Renal cortex interstitium (tissue), 15 donors: ENCODE measurements at places on chromosomes 11 and 22.

DNA sequence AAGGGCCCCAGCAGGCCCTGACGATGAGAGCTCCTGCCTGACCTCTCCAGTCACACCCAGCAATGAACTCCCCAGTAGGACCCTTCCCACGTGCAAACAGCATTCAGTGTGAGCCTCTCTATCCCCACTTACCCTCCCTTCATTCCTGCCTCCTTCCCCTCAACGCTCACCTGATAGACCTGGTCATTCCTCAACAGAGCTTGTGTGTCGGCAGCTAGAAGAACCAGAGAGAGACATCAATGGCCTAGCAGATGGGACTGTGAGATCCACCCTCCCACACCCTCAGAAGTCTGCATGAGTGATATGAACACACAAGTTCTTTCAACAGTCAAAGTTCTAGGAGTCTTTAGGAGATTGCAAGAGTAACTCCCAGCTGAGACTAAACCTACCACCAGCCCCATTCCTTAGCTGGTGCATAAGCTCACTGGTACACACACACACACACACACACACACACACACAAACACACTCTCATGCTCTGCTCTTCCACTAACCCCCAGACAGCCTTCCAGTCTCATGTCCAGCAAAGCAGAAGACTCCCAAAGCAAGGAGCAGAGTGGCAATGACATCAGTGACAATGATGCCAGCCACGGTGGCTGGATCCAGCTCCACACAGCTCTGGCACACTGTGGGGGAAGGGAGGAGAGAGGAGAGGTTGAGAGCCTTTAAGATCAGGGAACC, 3.1 kb downstream of the CD3D start:
- DNase-seq: no peak

DNA sequence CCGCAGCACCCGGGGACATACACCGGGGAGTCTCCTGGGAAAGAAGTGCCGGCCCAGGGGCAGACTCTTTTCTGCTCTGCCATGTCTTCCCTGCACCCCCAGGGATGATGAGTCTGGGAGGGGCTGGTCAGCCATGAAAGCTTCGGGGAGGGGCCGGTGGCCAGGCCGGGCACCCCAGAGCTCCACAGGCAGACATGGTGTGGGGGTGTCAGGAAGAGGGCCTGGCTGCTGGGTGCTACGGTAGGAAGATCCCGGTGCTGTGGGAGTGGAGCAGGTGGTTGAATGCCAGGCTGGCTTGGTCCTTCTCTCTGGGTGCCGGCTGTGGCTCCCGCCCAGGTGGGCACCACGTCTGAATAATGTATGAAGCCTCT, 17.4 kb downstream of the LSP1 start:
- no peak for DNase-seq

DNA sequence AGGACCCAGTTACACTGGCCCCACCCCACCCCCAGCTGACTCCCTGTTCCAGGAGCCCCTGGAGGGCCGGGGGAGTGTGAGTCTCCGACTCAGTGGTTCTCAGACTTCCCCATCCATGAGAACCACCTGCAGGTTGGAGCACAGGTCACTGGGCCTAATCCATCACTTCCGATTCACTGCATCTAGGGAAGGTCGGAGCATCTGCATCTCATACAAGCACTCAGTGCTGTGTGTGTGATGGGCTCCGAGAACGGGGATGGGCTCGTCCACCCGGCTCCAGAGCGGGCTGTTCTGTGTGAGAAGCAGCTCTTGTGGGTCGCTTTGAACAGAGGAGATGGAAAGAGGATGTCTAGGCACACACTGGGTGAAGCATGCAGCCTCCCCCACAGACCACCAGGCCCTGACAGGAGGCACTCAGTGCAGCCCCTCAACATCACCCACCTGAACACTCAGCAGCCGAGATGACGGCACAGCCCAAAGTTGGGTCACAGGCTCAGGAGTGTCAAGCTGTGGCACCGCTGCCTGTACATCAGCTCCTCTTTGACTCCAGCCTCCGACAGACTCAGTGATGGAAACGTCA, 541.4 kb downstream of the BRD1 start:
- no peak for DNase-seq

DNA sequence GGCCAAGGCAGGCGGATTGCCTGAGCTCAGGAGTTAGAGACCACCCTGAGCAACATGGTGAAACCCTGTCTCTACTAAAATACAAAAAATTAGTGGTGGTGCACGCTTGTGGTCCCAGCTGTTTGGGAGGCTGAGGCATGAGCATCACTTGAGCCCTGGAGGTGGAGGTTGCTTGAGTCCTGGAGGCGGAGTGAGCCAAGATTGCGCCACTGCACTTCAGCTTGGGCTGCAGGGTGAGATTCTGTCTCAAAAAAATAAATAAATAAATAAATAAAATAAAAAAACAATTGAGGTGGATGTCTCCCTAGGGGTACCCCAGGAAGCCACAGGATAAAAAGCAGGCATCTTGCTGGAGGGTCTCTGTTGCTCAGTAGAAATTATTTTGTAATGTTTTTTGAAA, 14.1 kb downstream of the PTPRJ start:
- no peak for DNase-seq

DNA sequence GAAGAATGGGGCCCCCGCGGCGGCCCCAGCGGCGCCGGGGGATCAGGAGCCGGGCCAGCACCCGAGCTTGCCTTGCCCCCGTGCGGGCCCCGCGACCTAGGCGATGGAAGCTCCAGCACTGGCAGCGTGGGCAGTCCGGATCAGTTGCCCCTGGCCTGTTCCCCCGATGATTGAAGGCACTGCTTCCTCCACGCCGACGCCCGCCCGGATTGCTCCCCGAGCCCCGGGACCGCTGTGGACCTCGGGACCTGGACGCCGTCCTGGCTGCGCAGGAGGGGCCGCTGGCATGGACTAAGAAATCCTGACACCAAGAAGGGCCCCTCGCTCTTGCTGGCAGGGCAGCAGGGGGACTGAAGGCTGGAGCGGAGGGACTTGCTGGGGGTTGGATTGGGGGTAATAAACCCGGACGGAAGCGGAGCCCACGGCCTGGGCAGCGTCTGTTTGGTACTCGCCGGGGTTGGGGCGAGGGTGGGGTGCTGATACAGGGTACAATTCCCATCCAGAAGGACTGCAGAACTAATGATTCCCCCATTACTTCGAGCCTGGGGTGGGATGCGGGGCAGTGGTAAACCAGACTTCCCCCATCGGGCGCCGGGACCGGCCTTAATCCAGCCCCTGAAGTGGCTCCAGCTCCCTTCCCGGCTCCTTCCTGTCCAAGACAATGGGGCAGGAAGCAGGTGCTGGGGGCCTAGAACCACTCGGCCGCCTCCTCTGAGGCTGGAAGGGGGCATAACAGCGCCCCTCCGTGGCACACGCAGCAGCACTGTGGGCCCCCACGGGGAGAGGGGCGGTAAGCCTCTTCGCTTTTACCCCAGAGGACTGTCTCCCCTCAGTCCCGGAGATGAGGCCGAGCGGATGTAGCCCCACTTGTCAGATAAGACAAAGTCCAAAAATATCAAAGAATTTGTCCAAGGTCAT, 1.0 kb downstream of the CCDC85B start:
- no peak for DNase-seq
